GOT3 (cell line): ENCODE measurements at places on chromosomes 16 and 17.

DNA sequence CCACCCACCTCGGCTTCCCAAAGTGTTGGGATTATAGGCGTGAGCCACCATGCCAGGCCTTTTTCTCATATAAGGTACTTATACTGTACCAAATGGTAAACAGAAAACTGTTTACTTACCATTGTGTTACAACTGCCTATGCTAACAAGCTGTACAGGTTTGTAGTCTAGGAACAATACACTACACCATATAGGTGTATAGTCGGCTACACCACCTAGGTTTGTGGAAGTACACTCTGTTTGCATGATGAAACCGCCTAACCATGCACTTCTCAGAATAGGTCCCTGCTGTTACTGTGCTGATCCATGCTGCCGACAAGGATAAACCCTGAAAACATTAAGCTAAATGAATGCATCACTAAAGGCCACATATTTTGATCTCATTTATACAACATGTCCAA lies 18.9 kb downstream of the DNAJA2 start:
- DNase-seq: no peak

DNA sequence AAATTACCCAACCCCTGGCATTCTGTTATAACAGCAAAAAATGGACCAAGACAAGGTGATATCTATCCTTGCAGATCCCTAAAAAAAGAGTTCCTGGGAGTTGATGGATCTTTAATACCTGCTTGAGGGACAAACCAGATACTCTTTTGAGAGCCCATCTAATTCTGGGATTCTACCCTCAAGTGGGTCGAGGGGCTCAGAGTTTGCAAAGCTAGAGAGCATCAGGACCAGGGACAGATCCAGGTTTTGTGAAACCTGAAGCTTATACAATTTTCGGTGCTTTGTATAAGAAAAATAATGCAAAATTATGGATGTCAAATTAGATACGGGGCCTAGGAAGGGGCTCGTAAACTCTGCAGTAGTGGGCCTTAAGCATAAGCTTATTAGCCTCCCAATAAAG lies 130.5 kb upstream of the CRHR1 start:
- no peak for DNase-seq

DNA sequence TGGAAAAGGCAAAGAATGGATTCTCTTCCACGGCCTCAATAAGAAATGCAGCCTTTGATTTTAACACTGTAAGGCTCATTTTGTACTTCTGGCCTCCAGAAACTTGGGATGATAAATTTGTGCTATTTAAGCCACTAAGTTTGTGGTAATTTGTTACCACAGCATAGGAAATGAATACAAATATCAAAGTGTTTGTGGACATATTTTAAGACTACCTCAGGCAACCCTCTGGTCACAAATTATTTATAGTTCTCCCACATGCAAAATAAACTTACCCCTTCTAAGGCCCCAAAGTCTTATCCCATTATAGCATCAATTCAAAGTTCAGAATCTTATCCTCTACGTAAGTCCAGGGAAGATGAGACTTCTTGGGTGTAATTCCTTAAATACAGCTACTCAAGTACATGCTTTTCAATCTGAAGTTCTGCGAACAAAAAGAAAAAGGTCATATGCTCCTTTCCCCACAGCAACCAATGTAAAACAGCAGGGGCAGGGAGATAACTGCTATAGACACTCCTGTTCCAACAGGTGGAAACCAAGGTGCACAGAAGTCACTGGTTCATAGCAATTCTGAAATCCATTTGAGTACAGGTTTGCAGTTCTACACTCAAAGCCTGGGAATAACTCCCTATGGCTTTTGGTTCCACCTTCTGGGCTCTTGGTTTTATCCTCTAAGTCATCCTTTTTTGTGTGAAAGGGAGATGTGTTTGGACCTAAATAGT lies 5.4 kb upstream of the EFCAB13 start:
- DNase-seq: no peak

DNA sequence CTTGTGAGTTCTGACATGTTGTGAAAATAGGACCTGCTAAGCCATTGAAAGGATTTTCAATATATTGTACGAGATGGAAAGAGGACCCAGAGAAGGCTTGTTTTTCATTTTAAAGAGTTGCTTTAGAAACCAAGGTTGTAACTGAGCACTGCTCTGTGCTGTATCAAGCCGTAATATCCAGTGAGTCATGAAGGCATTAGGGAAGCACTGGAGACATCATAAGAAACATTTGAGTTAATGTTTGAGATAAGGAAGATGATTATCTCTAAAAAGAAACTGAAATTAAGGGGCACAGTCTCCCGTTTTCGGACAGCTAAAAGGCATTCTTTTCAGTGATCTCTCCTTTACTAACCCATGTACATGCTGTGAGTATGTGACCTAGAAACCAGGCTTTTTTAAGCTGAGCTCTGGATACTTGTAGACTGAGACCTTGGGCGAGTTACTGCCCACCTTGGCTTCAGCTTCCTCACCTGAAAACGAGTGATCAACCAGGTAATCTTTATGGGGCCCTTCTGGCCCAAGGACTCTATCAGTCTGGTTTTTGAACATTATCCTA lies 149.2 kb upstream of the TBX2 start:
- DNase-seq: no peak

- DNase-seq: no peak
Measured at GRCh38 chr17:19781488-19782458, 33.7 kb upstream of the ALDH3A1 start.

GRCh38 chr17:66580184-66580955 lies 254.5 kb upstream of the CACNG5 start:
- DNase-seq: no peak
